ENCODE measurements at places on chromosomes 11 and 22.

DNA sequence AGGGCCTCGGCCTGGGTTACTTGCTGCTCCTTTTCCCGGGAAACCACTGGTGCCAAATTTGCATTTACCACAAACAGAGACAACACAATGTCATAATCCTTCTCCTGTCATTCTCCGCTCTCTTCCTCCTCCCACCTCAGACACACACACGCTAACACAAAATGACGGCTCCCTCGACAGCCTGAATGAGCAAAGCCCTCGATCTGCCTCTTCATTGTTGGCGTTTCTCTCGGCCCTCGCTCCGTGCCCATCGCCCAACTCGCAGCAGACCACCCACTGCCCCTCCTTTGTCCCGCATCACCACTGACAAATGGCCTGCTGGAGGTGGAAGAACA, 12.5 kb upstream of the TCF20 start:
- no peak for DNase-seq

GRCh38 chr11:62645946-62646824, at the start of gene GANAB:
TSS of gene GANAB (minus strand) at chr11:62646613. CDS start at chr11:62646599, 14 bp downstream.
- peak; percentile 99 for DNase-seq

GRCh38 chr11:29985248-29985647, 31.6 kb downstream of the KCNA4 start:
- no peak for DNase-seq

GRCh38 chr11:67071420-67072284, 15.0 kb downstream of the RHOD start:
- peak; percentile 69 for DNase-seq

- DNase-seq, result no peak
Observed at GRCh38 chr11:28815110-28815509, 706.9 kb downstream of the METTL15 start.

DNA sequence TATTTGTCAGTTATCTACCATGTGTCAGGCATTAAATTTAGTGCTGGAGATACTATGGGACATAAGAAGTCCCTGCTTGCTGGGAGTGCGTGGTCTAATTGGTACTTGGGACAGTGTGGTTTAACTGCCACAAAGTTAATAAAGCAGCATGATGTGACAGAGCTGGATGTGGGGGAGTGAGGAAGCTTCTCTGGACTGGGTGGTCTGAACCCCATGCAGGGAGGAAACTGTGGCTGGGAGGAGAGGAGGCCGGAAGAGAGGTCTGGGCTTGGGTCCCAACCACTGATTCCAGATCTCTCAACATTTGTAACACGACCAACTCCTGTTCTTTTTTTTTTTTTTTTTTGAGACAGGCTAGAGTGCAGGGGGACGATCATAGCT, 37.1 kb downstream of the ST3GAL4 start:
- no peak for DNase-seq

DNA sequence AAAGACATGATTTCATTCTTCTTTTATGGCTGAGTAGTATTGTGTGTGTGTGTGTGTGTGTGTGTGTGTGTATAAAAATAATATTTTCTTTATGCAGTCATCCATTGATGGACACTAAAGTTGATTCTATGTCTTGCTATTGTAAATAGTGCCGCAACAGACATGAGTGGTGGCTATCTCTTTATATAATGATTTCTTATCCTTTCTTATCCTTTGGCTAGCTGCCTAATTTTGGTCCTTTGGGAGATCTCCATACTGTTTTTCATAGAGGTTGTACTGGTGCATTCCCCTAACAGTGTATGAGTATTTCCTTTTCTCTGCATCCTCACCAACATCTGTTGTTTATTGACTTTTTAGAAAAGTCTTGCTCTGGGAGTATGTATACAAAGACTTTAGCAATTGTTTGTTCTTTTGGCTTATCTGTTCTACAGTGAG, 107.0 kb downstream of the STIM1 start:
- no peak for DNase-seq

DNA sequence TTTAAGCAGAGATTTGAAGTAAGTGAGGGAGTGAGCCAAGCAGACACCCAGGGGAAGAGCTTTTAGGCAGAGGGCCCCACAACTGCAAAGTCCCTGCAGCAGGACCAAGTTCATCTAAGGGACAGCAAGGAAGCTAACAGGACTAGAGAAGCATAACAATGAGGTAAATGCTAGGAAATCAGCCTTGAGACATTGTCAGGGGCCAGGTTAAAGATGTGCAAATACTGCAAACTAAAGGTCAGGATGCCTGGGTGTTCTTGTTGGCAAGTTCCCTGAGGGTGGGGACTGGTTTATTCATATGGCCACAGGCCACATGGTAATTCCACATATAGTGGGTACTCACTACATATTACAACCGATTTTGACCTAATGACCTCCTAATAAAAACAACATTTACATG, 399.2 kb upstream of the NARS2 start:
- no peak for DNase-seq

- no peak for DNase-seq
Observed at GRCh38 chr11:62610814-62611704, 1.5 kb downstream of the EML3 start.

DNA sequence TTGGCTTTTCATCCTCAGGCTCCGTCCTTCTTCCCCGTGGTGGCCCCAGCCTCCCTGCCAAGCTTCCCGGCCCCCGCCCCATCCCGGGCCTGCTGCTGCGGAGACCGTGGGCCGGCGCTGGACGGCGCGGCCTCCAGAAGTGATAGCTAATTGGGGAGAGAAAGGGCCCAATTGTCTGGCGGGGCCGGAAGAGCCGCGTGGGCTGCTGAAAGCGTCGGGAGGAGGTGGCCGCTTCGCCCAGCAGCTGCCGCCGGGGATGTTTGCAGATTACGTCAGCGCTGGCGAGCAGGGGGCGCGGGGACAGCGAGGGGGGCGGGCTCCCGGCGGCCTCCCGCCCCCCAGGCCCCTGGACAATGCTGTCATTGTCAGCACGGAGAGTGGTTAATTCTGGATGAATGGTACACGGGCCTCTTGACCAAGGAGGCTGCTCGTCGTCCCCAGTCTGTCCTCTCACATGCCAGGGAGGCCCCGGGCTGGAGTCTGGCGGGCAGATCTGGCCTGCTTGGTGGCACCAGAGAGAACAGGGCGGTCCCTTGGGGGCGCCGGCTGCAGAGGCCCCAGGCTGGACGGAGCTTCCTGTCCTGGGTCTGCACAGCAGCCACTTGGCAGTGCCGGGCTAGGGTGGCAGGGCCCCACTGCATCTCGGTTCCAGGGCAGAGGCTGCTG, 1.6 kb downstream of the SMIM38 start:
- DNase-seq, result no peak

DNA sequence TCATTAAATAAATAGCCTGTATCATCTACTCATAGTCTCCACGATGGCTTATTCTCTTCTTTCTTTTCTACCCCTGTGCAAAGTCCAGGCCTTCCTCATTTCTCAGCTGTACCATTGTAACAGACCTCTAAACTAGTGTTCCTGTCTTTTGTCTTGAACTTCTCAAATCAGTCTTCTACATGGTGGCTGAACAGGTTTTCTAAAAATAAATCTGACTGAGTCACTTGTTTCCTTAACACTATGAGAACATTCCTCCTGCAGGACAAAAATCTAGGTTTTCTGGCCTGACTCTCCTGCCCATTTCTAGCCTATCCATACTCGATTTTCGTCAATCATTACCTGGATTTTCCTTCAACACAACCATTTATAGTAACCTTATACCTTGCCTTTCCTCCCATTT, 1080.8 kb upstream of the TENM4 start:
- no peak for DNase-seq

- no peak for DNase-seq
Observed at GRCh38 chr22:48494256-48494967, 1333.3 kb downstream of the BRD1 start.

- no peak for DNase-seq
Observed at GRCh38 chr11:65280646-65281045, 18.9 kb downstream of the POLA2 start.

DNA sequence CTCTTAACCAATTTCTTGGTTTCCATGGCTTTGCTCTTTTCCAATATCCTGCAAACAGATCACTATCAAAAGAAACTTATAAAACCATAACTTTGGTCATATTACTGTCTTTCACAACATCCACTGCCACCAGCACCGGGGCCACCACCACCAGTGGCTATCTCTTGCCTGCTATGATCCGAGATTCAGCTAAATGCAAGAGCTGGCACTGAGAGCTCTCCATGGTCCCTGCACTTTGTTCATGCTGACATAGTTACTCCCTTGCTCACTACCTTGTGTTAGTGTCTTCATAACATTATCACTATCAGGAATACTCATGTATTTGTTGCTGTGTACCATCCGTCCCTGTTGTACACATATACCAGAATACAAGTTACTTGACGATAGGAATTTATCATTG, 299.0 kb downstream of the ETS1 start:
- no peak for DNase-seq

DNA sequence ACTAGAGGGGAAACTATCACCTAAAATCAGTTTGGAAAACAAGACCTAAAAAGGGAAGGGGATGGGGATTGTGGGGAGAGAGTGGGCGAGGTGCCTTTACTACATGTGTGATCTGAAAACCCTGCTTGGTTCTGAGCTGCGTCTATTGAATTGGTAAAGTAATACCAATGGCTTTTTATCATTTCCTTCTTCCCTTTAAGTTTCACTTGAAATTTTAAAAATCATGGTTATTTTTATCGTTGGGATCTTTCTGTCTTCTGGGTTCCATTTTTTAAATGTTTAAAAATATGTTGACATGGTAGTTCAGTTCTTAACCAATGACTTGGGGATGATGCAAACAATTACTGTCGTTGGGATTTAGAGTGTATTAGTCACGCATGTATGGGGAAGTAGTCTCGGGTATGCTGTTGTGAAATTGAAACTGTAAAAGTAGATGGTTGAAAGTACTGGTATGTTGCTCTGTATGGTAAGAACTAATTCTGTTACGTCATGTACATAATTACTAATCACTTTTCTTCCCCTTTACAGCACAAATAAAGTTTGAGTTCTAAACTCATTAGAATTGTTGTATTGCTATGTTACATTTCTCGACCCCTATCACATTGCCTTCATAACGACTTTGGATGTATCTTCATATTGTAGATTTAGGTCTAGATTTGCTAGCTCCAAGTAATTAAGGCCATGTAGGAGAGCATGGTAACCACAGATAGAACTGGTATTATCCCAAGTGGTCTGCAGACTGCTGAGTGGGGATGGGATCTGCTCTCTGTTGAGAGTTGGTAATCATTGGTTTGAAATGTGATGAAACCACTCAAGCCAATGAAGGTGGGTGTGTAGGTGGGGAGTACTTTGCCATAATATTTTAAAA, 3.6 kb downstream of the NEAT1 start:
- peak; percentile 81 for DNase-seq

DNA sequence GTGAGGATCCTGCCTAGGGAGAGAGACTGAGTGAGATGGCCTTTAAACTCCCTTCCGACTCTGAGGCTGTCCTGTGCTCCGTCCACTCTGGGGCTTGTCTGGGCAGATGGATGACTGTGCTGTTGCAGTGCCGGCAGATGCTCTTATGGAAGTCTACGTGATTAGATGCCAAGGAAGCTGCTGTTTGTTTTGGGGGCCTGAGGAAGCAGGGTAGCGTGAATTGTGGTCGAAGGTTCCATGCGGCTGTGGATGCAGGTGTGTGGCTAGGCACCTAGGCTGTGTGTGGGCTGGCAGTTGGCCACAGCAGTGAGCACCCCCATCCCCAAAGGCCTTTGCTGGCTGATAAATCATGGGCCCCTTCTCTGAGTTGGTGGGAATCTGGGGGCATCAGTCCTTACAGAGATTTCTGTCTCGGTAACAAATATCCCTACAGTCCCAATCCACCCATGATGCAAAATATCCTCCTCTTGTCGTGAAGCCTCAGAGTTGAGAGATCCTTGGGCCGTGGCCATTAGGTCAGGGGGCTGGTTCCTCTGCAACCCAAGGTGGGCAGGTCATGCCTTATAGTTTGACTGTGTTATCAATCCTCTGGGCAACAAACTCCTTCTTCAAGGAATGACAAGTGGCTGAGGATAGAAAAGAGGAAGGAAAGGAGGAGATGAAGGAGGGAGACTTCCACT, 31.2 kb downstream of the AMPD3 start:
- DNase-seq, result no peak

GRCh38 chr11:47234669-47235100, 13.9 kb downstream of the ACP2 start:
- peak; percentile 78 for DNase-seq

GRCh38 chr11:113375402-113375801, 12.2 kb upstream of the ANKK1 start:
- no peak for DNase-seq

- DNase-seq, result no peak
Observed at GRCh38 chr22:35622191-35622913, 5.2 kb upstream of the MB start.

- DNase-seq, result no peak
Observed at GRCh38 chr11:36380296-36381014, 84.4 kb downstream of the PRR5L start.

DNA sequence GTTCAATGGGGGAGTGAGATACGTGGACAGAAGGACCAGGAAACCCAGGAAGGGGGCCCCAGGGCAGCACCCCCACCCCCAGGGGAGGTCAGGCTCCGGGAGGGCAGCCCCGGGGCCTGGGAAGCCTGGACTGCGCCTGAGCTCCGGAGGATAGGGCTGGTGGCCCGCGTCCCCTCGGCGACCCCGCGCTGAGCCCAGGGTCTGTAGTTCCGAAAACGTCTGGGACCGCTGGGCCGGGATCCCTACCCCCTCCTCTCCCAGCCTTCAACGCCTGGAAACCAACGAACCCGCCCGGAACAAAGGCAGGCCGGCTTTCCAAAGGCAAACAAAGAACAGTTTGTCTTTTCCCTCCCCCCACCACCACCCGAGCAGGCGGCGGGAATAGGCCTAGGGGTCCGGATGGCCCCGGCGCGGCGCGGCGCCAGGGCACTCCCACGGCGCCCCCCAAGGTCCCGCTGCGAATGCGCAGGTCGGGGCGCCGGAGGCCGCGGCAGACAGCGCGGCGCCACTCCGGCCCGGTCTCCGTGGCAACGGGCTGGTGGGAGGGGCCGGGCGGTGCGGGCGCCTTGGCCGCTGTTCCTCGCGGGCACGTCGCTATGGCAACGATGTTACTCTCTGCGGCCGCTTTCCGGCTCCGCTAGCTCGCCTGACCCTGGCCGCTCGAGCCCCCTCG, 58.5 kb downstream of the IGLL1 start:
- peak; percentile 77 for DNase-seq

GRCh38 chr11:63710476-63711217, 29.3 kb downstream of the RTN3 start:
- no peak for DNase-seq
